ENCODE measurements at places on chromosomes 5 and 9.

- no peak for DNase-seq
Measured at GRCh38 chr5:174294891-174295620, 249.6 kb downstream of the NSG2 start.

- peak; percentile 6 for DNase-seq
Measured at GRCh38 chr5:8340739-8341344, 471.9 kb downstream of the MTRR start.

DNA sequence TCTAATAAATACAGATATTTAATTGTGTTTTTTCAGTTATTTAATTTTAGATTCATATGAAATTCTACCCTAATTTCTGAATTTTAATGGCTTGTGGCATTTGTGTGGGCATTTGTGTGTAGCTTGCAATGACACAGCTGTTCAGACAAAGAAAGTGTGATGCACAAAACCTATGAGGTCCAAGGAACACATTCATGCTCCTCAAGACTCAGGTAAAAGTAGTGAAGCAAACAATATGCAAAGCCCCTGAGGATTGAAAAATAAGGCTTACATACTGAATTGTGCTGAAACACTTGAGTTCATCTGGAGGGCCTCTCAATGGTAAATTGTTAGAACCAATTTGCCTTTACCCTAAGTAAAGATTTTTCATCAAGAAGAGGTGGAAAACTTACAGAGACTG, 28.1 kb downstream of the IL7R start:
- DNase-seq: no peak

DNA sequence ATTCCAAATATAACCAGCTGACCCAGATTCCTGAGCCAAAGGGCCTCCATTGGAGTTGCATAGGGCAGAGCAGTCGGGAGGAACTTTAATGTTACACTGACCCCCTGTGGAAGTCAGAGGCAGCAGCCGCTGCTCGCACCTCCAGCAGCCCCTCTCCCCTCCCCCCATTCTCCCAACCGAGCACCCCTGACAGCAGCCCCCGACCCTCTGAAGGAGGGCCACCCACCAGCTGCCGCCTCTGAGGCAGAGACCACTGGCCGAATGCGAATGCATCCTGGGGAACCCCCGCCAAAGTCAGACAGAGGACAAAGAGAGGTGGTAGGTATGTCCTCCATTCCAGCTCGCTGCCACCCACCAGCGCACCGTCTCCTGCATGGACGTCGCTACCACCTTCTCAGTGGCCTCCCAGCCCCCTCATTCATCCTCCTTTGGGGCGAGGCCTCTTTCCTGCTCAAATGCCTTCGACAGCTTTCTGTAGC, 231.0 kb downstream of the CDK5RAP2 start:
- peak; percentile 13 for DNase-seq

DNA sequence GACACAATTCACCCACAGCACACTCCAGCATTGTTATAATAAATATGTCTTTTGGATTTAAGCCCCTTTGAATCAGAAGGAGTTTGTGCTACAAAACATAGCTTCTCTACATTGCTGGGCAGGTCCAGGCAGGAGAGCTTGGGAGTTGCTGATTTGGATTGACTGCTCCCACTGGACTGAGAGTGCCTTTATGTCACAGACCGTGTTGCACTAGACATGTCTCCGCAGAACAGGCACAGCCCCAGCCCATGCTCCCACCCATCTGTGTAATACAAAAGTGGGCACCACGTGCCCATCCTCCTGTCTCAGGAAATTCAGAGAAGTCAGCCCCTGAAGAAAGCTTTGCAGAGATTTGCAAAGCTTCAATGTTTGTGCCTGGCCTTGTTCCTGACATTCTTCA, 117.1 kb downstream of the MED10 start:
- no peak for DNase-seq

- DNase-seq: no peak
Measured at GRCh38 chr5:169270827-169271226, 30.1 kb downstream of the SLIT3 start.

DNA sequence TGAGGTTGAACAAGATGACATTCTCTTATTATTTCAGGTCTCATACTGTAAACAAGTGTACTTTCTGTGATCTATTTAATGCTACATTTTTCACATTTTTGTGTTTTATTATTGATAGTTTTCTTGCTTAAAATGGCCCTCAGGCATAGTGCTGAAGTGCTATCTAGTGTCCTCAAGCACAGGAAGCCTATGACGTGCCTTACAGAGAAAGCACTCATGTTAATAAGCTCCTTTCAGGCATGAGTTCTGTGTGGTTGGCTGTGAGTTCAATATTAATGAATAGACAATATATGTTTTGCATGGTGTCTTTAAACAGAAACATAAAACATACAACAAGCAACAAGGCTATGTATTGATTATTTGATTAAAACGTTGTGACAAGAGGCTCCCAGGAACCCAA, 450.1 kb downstream of the PLK2 start:
- DNase-seq: no peak

- DNase-seq: no peak
Measured at GRCh38 chr5:180803181-180804128, 849 bp upstream of the MGAT1 start.

DNA sequence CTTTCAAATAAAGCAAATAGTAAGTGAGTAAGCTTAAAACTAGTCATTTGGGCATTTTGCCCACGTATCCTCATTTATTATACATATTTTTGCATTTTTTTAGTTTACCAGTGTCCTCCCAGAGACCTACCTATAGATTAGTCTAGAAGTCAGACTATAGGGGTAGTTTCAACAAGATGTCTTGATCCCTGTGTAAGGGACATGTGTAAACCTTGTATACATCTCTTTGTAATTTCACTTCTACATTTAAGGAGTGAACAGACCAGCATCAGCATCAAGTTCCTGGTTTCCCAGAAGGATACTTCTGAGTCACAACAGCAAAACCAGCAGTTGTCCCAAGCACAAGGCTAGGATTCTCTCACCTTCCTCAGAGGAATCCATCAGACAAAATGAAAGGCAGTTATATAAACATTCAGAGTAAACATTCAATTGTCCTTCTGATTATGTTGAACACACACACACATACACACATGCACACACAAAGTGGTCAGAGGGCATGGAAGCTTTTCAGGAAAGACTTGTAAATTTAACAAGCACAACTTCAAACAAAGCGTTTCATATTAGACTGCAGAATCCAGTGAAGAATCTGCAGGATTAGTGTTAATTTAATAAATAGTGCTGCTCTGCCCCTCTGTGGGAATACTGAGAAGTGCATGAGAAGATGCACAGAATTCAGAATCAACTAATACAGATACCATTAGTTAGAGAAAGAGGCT, 55.4 kb downstream of the HINT1 start:
- peak; percentile 16 for DNase-seq

DNA sequence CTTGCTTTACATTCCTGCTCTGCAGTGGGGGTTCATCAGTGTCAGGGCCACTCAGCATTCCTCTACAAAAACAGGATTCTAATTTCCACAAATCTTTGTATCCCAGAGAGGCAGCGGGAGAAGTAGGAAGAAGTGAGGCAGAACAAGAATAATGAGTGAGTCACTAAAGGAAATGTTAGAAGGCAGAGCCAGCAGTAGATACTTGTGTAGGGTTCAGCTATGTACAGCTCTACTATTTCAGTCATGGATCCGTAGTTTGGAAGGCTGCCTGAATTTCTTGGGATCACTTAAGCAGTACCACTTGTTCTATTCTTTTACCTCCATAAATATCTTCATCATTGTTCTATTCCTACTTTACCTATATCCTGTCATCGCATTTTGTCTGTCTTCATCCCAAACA, 246.3 kb upstream of the TLE4 start:
- DNase-seq: peak; percentile 15

DNA sequence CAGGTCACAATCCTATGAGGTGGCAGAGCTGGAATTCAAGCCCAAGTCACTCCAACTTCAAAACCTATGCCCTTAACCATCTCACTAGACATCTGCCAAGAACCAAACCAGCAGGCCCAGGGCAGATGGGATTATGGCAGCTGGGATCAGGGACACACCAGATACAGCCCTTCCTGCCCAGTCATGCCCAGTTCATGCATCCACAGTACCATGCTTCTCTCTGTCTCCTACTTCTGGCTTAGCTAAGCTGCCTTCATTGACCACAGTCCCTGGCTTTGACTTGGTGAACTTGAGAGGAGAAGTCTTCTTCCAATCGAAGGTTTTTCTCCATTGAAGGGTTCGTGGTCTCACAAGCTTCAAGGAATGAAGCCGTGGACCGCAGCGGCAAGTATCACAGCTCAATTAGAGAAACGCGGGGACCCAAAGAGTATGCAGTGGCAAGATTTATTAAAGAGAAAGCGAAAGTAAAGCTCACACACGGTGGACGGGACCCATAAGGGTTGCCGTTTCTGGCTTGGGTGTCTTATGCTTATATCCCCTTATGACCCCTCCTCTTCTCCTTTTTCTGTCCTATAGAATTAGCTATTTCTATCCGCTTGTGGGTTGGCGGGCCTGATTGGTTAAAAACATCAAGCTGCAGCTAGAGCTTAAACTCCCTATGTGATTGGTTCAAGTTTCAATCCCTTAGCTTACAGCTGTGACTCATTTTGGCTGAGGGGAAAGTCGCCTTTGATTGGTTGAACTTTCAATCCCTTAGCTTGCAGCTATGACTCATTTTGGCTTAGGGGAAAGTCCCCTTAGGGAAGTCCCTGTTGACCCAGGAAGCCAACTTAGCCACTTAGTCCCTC, 101.2 kb downstream of the TRIM36 start:
- no peak for DNase-seq

GRCh38 chr9:86713470-86713869, 233.8 kb downstream of the GAS1 start:
- peak; percentile 65 for DNase-seq

DNA sequence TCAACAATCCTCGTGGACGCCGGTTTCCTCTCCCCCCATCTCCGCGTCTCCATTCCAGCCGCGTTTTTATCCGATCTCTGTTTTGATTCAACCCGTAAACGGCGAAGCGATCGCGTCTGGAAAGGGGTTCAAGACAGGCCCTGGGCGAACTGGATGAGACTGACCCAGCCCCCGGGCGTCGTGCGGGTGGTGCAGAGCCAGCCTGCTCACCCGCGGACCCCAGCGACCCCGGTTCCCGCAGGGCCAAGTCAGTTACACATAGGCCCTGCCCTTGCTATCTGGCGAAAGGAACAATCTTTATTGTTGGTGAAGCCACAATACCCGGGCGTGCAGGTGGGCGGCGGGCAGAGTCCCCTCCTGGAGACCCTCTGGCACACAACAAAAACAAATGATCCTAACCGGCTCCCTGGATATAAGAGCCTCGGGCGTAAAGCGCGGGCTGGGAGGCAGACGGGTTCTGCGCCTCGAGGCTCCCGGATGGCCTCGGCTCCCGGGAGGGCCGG, 1.8 kb downstream of the TLX3 start:
- DNase-seq: no peak

- no peak for DNase-seq
Measured at GRCh38 chr9:136943291-136944211, 987 bp downstream of the FBXW5 start.

DNA sequence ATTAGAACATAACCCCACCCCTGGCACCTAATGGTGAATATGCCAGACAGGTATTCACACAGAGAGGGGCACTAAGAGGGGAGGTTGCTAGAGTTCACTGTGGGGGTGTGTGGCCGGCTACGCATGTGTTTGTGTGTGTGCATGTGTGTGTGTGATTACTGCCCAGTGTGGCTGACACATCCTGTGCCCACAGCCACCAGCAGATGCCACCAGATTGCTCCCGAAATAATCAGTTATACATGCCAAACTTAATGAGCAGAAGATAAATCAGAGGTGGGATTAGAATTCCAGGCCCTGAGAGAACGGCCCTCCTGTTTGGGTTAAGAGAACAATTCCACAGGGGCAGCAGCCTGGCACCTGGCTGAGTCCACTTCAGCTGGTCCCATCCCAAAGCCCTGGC, 91.8 kb upstream of the TBCA start:
- DNase-seq: no peak

DNA sequence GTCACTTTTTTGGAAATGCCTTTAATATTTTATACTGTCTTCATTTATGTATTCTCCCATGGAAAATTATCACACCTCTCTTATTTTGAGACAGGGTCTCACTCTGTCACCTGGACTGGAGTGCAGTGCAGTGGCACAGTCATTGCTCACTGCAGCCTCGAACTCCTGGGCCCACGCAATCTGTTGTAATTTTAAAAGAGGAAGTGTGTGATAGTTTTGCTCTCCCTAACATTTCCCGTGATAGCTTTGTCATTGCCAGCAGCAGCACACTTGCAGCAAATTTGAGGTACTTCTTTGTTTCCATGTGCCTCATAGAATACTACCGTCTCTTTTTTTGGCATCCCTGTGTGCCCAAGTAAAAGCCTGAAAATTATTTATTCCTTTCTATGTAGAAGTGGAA, 103.5 kb downstream of the RNF180 start:
- DNase-seq: no peak
